Glutamatergic neuron (in vitro differentiated cells): ENCODE measurements at places on chromosomes 5 and 9.

DNA sequence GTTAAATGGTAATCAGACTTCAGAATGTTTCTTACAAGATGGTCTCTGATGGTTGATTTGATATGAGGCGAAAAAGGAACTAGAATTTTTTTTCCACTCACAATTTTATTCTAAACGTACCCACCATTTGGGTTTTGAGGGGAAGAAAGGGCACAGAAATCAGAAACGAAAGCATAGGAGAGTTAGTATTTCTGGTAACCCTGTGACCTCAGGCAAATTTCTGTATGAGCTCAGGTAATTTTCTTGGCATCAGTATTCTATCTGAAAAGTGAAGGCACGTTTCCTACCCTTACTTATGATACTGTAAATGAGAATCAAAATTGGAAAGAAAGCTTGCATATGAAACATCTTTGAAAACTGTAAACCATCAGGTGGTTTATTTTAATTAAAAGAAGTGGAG, 26.5 kb downstream of the TMEFF1 start:
- no peak for DNase-seq

DNA sequence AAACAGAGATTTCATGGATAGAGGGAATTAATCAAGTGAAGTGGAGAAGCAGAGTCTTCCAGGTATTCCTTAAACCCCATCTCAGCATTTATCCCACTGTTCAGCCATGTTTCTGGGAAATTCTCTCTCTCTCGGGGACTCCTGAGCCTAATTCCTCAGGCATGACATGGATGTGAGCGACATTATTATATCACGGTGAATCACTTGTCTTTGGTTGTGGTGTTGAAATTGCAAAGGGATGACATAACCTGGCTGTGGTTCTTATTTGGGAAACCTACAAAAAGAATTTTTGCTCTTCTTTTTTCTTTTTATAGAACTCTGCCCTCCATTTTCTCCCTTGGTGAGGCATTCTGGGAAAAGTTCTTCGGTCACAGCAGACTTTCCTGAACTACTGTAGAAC, 457.9 kb upstream of the PTGER4 start:
- DNase-seq = no peak

- DNase-seq = no peak
Observed at GRCh38 chr9:106930477-106930876, 67.5 kb downstream of the ZNF462 start.

DNA sequence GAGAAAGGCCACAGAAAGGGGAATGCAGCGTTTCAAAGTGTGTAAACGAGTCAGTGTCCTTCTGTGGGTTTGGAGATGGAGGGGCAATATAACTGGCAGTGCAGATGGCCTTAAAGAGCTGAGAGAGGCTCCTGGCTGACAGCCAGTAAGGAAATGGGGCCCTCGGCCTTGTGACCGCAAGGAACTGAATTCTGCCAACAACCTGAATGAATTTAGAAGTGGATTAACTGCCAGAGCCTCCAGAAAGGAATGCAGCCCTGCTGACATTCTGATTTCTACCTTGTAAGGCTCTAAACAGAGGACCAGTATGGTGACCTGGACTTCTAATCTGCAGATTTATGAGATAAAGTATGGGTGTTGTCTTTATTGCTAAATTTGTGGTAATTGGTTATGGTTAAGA, 17.5 kb upstream of the NREP start:
- no peak for DNase-seq

- no peak for DNase-seq
Observed at GRCh38 chr9:94082553-94082952, 1.7 kb upstream of the PTPDC1 start.
